ENCODE measurements at places on chromosomes 7 and 10. TPM values are rescaled to one million over a fixed set of nuclear protein-coding genes. Genes with fewer than 3 reads are reported as not detected.

Gene EGFR
- not detected for total RNA-seq

Gene WNT16
- not detected for total RNA-seq

Gene SCD
- 144 TPM for total RNA-seq

Gene SH2D4B
- total RNA-seq, result 0.14 TPM

Gene NXPH1
- not detected for total RNA-seq

Gene PTF1A
- not detected for total RNA-seq

Gene IFIT1B
- not detected for total RNA-seq

Gene PSAP
- 117 TPM for total RNA-seq

Gene CALY
- not detected for total RNA-seq

Gene RBM20
- 0.09 TPM for total RNA-seq

Gene GALNT17
- not detected for total RNA-seq

Gene CTTNBP2
- total RNA-seq, result not detected

Gene PROSER2
- total RNA-seq, result 0.23 TPM
